Uterus (tissue), 4 donors: ENCODE measurements at places on chromosomes 3 and 15. TPM values are rescaled to one million over a fixed set of nuclear protein-coding genes. Genes with fewer than 3 reads are reported as not detected.
A peak's percentile ranks its signal among the peaks of the same experiment; 100 is the strongest.

The GPR62 gene
- total RNA-seq = 0.34 TPM

The ZPLD1 gene
- total RNA-seq = not detected

The IL5RA gene
- total RNA-seq = under 0.01 TPM

The ANKRD34C gene
- not detected for total RNA-seq

The CACNA1D gene
- total RNA-seq = 0.88 TPM

The GOLGA8K gene
- total RNA-seq = 0.69 TPM

The PYGO1 gene
- total RNA-seq = 38.0 TPM

The ZNF860 gene
- total RNA-seq = 0.26 TPM

The ROBO2 gene
- 0.49 TPM for total RNA-seq

The GOLGA8T gene
- not detected for total RNA-seq

The GAP43 gene
- total RNA-seq = 7.0 TPM

DNA sequence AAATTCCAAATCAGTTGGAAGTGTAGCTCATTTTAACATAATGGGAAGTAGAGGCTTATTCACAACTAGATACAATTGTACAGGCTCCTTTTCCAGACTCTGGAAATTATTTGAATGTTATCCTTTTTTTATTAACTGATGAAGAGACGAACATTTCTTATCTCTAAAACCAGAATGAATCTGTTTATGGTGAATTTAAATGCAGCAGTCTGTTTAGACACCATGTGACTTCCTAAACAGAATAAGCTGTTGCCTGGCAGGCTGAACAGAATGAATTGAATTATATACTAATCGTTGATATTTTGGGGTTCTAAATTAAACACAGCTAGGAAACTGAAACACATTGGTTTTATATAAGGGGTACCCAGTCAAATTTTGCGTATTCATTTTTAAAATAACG lies 4.0 kb downstream of the SEC61A1 start:
- DNase-seq = no peak

DNA sequence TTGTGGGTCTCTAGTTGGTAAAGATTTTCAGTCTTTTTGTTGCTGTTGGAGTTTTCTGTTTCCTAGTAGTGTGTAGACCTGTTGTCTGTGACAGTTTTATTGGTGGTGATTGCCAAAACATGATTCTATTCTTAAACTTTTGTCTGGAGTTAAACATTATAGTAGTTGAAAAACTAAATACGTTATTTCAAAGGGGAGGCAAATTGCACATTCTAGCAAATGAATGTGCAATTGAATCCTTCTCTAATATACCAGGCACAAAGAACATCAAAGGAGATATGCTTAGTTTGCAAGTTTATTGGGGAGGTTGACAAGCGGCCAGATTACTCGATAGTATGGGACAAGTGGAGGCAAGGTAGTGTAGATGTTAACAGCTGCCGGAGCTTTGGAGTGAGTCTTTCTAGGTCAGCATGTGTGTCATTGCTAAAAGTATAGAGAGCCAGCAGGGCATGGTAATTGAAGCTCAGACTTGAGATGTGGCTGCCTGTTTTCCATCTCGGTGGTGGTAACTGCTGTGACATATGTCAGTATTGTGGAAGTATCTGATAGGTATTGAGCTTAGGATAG lies 20.6 kb downstream of the CHD2 start:
- DNase-seq = no peak

GRCh38 chr15:45734260-45734711 lies 99.5 kb downstream of the SQOR start:
- DNase-seq = no peak

- no peak for DNase-seq
Measured at GRCh38 chr3:21919383-21919782, 168.4 kb upstream of the ZNF385D start.

- no peak for DNase-seq
Measured at GRCh38 chr3:106191211-106191610, 322.4 kb upstream of the CBLB start.

DNA sequence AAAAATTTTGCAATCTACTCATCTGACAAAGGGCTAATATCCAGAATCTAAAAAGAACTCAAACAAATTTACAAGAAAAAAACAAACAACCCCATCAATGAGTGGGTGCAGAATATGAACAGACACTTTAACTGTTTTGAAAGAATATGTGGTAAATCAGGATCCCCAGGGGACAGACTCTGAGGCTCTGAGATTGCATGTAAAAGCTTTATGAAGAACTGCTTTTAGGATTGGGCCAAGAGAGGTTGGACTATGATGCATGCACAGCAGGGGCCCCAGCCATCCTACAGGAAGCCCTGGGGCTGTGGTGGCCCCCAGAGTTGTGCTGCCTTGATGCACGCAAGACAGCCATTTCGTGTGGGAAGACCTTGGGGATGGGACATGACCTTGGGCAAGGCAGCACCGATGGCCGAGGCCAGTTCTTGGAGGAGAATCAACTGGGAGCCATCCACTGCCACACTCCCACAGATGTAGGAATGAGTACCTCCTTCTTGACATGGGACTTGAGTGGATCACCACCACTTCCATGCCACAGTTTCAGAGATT lies 298.1 kb upstream of the THBS1 start:
- DNase-seq = no peak

DNA sequence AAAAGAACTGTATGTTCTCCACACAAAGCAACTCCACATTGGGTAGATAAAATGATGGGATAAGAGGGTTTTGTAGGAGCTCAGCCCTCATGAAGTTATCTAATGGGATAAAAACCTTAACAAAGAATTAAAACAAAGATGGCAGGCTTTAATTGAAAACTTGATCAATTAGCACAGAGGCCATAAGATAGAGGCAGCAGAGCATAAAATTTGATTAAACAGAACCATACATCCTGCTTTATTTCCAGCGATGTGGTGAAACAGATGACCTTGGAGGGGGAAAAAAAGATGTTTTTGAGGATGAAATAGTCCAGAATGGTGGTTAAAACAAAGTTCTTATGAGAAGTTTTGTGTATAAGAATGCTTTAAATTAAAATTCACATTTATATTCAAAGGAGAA lies 130.9 kb upstream of the ALCAM start:
- DNase-seq = no peak

- no peak for DNase-seq
Measured at GRCh38 chr3:32522682-32523081, 20.0 kb upstream of the CMTM6 start.

DNA sequence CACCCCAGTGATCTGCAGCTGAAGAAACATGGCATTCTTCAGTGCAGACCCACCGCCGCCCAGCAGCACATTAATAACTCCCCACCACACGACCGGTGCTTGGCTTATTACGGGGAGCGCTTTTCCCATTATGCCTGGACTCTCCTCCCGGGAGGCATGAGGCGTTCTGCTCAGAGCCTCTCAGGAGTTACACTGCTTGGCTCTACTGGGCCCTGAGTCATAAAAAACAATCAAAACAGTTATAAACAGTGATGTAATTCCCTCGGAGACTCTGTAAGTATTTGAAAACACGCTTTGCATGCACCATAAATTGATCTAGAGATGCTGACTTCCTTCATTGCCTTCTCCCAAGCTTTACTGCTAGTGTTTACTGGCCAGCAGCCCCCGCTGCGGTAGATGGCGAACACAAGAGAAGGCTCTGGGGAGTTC lies 77.1 kb upstream of the SNRPA1 start:
- DNase-seq = no peak

- no peak for DNase-seq
Measured at GRCh38 chr3:133746712-133747066, 496 bp downstream of the TF start.

DNA sequence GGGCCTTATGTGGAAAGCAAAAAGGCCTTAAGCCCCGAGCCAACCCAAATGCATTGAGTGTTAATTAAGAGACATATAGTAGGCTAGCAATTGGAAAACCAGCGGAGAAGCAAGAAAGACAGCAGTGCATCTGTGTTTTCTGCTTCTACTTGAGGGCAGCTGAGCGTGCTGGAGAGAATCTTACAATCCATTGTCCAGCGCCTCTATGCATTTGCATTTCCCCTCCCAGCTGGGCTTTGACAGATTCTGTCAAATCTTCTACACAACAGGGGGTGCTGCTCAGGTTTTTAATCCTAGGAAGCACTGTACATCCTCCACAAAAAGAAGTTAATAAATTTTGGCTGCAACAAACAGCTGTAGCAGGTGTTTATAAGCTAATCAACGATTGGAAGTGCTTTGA lies 23.9 kb downstream of the SSR3 start:
- no peak for DNase-seq

- DNase-seq = no peak
Measured at GRCh38 chr15:49986326-49986725, 132.7 kb downstream of the ATP8B4 start.

- DNase-seq = no peak
Measured at GRCh38 chr3:193790086-193790990, 197.3 kb downstream of the OPA1 start.

- no peak for DNase-seq
Measured at GRCh38 chr3:190505381-190506003, 8.4 kb upstream of the IL1RAP start.

- no peak for DNase-seq
Measured at GRCh38 chr15:55993804-55994560, 570 bp upstream of the NEDD4 start.

- DNase-seq = no peak
Measured at GRCh38 chr3:185739264-185739701, 85.6 kb downstream of the IGF2BP2 start.

DNA sequence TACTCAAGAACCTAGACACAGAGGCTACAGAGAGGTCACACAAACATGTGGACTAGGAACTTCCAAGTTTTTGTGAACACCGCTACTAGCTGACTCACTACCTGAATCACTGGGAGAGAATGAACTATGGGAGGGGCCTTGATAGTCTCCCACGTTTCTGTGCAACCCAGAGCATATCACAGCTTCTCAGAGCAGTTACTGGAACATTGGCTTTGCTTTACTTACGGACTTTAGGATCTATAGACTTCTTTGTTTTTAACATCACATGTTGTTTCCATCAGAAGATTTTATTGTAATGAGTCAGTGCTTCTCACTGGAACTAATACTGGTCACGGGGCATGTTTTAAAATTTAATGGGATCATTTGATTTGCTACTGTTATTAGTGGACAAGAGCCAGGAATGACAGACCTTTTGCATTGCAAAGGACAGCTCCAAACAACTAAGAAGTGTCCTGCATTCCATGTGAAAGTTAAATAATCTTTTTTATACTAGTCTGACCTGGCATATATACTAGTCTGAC lies 35.6 kb downstream of the RTP4 start:
- peak; percentile 36 for DNase-seq

- DNase-seq = no peak
Measured at GRCh38 chr15:43184407-43185124, 637 bp upstream of the CCNDBP1 start.

GRCh38 chr3:189056646-189057335 lies 115.0 kb upstream of the TPRG1 start:
- DNase-seq = no peak

GRCh38 chr3:172710664-172711453 lies at the start of gene NCEH1:
TSS of gene NCEH1 (minus strand) at chr3:172711067. CDS start at chr3:172710984, 83 bp downstream.
- peak; percentile 84 for DNase-seq

DNA sequence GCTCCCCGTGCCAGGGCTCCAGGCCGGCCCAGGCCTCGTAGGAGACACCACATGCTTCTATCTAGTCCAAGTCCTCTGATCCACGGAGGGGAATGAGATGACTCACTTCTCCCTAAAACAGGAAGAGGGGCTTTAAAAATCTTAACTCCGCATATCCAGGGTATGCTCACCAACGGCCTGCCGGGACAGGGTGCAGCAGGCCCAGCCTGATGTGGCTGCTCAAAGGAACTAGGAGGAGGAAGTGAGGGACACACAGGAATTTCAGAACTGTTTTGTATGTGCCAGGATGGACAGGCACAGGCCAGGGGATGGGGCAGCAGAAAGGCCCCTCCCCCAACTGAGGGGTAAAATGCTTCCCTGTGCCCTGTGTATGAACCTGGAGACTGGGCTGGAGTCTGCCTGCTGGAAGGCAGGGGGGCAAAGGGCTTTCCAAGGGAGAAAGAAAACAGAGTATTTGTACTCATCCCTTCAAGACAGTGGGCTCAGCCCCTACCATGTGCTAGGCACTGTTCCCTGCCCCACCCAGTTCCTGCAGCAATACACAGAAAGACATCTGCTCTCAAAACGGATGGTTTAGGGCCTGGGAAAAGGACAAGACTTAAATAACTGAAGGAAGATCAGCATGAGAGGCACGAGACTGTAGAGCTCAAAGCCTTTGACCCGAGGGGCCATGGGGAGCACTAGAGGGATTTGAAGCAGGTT lies 22.1 kb downstream of the CHDH start:
- no peak for DNase-seq

- DNase-seq = no peak
Measured at GRCh38 chr3:65587650-65588439, 450.9 kb downstream of the MAGI1 start.

DNA sequence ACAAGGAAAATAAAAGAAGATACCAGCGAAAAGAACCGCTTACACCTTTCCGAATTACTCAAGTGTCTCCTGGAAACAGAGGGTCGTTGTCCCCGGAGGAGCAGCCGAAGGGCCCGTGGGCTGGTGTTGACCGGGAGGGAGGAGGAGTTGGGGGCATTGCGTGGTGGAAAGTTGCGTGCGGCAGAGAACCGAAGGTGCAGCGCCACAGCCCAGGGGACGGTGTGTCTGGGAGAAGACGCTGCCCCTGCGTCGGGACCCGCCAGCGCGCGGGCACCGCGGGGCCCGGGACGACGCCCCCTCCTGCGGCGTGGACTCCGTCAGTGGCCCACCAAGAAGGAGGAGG lies 325 bp downstream of the ALCAM start:
- DNase-seq = no peak
